Mucosa of gallbladder (tissue), 1 donor: ENCODE measurements at places on chromosomes 5 and 9. TPM values are rescaled to one million over a fixed set of nuclear protein-coding genes. Genes with fewer than 3 reads are reported as not detected.
A peak's percentile ranks its signal among the peaks of the same experiment; 100 is the strongest.

The ANKRD33B gene
- total RNA-seq: 1.4 TPM

The PCDHGB3 gene
- 3.0 TPM for total RNA-seq

The CDKN2B gene
- total RNA-seq: 2.5 TPM

The TTF1 gene
- total RNA-seq: 12.5 TPM

GRCh38 chr9:109717342-109717741 lies 62.7 kb upstream of the PALM2AKAP2 start:
- DNase-seq: no peak

- no peak for DNase-seq
These were observed 8.9 kb downstream of the IFNE start for GRCh38 chr9:21473236-21473635.

GRCh38 chr5:135964670-135965320 lies 10.0 kb upstream of the LECT2 start:
- DNase-seq: no peak

DNA sequence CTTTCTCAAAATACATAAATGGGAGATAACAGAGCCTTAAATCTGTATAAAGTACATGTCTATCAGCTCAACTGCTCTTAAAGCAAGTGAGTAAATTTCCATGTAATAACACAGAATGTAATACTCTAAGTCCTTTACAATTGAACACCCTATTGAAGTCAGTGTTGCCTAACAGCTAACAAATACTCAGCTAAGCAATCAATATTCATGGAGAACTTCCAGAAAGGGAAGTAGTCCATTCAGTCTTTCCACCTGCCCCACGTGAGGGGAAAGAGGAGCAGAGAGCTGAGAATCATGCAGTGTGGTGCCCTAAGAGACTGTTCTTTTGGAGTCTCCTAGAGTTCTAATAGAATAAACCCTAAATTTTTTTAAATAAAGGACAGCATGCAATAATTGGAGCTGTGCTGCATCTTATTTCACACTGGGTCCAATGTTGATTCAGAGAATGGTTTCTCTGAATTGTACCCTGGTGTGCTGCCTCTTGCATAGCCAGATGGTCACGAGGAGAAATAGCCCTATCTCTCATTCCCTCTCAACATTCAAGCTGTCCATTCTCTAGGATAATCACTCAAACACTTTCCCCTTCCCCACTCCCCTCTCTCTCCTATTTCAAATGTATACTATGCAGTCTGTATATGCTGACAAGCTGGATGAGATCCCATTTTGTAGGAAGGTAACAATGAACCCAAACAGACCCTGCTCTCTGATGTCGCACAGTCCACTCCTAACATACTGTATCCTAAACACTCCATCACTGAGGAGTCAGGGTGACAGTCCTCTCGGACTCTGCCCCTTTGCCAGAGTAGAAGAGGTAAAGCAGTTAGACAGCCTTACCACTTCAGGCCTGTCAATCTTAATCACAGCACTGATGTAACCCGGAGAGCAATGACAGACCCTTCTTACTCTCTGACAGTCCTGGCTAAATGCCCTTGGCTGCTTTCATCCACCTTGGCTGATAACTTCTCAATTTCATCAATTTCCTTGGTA lies 134.8 kb downstream of the EPB41L4A start:
- peak; percentile 16 for DNase-seq

DNA sequence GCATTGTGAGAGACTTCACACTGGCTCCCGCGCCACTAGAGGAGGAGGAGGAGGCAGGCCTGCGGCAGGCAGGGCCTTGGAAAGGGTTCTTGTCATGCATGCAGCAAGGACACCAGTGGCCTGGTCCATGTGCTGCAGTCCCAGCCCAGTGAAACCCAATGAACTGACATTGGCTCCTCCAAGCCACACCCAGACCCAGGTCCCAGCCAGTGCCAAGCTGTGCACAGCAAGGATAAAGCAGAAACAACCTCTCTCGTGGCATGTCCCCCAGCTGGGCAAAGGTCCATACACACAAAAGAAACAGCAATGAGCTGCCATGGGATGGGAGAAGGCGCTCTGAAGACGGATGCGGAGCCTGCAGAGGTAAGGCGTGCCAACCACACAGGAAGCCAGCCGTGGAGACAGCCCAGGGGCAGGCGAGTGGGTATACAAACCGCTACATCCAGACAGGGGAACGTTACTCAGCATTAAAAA lies 89.2 kb downstream of the SEMA4D start:
- peak; percentile 65 for DNase-seq

GRCh38 chr5:148696187-148697036 lies 42.1 kb upstream of the HTR4 start:
- DNase-seq: no peak

GRCh38 chr5:61089351-61089750 lies 72.9 kb downstream of the SMIM15 start:
- no peak for DNase-seq

- DNase-seq: no peak
These were observed 48.8 kb downstream of the MLANA start for GRCh38 chr9:5939530-5939929.

DNA sequence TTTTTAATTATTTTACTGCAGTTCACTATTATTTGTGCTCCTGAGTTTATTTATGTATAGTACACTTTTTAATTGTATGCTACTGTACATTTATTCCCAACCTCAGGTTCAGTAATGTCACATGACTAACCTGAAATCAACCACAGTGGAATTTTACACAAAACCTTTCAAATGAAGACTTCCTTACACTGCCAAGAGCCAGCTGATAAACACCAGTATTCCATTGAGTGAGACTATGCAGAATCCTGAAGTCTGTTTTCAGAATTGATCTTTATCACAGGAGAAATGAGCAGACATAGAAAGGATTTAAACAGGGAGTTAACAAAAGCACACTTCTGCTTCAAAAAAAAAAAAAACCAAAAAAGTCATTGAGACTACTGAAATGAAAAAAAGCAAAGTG lies 219.5 kb downstream of the PRR16 start:
- DNase-seq: no peak
